ENCODE measurements at places on chromosomes 5 and 9.

- DNase-seq: peak; percentile 45
Observed at GRCh38 chr9:27528886-27529315, 713 bp downstream of the MOB3B start.

- no peak for DNase-seq
Observed at GRCh38 chr5:115586525-115587146, 15.6 kb downstream of the TICAM2 start.

DNA sequence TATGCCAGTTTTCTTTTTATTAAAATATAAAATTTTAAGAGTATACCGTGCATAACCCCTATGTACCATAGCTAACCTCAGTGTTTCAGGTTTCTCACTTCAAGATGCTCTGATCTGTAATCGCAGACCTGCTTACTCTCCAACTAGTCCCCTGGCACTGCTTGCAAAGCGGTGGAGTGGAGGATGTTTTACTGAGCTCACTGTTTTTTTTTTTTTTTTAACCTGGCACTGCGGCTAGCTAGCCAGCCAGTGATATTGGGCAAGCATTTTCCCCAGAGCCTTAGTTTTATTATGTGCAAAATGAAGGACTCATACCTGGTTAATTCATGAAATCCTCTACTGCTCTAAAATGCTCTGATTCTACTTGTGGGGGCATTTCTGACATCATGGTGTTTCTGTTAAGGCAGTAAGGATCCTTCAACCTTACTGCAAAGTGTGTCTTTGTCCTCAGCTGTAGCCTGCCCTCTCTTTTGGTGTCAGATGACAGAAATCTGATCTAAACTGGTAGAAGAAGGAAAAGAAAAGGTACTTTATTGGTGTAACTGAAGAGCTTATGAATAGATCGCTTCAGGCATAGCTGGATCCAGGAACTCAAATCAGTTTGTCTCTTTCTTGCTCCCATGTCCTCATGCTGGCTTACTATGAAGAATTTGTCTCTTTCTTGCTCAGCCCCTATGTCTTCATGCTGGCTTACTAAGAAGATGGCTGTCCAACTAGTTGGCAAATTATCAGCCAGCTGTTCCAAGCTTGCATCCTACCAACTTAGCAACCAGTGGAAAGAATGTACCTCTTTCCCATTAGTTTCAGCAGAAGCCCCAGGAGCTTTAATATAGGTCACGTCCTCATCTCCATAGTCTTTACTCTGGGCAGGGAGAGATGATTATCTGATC lies 59.8 kb downstream of the DOCK2 start:
- no peak for DNase-seq

DNA sequence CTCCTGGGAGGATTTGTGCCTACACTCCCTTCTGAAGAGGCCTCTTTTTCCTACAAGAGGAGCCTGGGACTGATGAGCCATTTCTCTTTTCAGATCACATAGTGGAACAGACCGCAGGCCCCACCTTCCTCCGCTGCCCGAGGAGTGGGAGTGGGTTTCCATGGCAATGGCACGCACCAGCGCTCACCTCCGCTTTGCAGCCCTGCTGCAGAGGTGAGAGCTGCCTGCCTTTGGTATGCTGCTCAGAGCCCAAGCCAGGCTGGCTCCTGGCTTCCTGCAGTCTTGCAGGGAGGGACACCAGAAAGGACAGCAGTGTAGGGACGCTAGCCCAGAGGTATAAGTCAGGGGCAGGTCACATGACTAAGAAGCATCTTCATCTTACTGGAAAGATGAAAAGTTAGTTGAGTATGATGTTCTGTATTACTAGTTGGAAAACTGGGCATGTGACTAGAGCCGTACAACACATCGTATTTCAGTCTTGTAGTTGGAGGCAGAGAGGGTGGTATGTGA lies 12.4 kb downstream of the PTTG1 start:
- DNase-seq: peak; percentile 10

DNA sequence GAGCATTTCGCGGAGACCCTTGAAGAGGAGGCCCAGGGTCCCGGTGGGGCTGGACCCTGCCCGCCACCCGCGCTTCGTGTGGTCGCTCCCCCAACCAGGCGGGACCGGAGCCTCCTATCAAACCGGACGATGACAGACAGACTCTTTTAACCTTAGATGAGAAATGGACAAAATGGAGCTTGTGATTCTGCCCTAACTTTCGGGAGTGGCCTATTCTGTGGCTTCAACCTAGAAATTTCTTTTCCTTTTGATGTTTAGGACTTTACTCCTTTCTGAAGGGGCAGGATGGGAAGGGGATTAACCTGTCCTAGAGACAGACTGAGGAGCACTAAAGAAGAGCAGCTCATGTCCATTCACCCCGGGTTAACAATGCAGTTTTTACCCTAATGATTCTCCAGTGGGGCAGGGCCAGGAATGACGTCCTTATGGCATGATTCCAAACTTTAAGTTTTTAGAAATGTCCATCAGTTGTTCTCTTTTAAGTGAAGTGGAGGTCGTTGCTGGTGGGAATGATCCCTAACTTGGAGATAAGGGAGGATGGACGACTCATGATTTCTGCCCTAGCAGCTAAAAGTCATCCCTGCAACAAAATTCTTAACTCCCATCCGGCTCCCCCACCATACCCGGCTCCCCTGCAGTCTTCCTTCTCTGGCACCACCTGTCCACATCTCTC lies 1.0 kb downstream of the NIPSNAP3A start:
- no peak for DNase-seq

DNA sequence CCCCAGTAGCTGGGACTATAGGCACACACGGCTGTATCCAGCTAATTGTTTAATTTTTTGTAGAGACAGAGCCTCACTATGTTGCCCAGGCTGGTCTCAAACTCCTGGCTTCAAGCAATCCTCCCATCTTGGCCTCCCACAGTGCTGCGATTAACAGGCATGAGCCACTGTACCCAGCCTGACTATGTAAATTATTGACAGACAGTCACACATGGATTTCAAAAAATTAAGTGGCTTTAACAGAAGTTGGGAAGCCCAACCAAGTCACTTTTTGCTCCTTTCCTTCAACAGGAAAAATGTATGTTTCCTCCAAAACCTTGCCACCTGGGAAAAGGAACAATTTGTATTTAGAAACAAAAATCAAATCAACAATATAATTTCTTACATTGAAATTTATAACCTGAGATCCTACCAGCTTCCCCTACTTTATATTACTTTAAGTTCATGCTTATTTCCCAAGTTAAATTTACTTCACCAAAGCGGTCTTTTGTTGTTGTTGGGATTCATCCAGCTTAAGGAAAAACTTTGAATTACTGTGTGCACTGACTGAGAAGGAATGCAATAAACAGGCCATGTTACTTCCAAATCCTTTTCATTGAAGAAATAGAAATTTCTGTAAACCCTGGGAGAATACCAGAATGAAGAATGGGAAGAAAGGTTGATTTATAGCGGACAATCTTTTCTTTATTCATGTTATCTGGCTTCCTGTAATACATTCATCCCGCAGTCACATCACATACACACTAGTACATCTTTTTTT lies 8.6 kb downstream of the PCA3 start:
- DNase-seq: no peak

DNA sequence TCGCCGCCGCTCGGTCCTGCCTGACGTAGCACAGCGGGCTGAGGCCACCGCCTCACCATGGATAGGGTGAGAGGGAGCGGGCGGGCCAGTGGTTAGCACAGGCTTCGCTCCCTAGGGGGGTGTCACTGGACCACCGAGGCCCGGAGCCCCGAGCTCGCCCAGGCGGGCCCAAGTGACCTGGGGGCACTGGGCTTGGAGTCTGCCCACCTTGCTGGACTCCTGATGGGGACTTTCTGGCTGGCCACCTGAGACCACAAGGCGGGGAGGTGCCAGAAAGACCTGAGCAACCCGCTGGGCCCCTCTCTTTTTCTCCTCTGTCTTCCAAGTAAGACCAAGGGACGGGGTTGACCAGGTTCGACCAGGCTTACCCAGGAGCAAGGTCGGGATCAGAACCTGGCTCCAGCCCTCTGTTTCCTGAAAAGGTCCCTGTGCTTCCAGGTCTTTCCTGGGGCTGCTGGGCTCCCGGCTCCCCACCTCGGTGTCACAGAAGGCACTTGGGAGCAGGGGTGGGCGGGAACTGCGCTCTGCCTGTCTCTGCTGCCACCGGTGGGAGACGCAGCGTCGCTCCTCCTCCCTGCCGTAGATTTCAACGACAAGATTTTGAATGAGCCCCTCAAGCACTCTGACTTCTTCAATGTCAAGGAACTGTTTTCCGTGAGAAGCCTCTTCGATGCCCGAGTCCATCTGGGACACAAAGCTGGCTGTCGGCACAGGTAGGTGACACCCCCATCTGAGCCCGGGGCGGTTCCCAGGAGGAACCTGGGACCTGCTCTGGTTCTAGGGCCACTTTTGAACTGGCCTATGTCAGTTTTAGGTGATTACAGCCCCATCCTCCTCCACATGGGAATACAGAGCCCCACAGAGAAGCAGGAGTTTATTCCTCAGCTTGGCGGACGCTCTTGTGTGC lies 1.0 kb downstream of the MRPS2 start:
- DNase-seq: peak; percentile 49

DNA sequence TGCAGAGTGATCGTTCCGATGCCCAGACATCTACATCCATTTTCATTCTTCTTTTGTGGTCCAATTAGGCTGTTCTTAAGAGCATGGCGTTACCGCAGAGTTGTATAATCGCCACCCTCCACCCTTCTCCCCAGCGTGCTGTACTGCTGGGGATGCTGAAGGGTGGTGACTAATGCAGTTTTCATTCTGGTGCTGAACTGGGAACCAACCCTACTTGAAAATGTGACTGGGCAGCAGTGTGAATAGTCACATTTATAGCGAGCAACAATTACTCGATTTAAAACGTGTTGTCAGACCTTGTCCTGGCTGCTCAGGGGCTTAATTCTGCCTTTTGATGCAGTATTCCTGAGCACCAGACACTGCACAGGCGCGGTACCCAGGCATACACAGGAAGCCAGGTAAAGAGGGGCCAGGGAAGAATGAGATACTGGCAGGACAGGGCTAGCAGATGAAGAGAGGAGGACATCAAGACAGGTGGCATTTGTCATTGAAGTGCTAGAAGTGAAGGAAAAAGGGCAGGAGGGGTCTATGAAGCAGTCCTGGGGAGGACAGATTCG lies 719 bp upstream of the ISCA1 start:
- no peak for DNase-seq

DNA sequence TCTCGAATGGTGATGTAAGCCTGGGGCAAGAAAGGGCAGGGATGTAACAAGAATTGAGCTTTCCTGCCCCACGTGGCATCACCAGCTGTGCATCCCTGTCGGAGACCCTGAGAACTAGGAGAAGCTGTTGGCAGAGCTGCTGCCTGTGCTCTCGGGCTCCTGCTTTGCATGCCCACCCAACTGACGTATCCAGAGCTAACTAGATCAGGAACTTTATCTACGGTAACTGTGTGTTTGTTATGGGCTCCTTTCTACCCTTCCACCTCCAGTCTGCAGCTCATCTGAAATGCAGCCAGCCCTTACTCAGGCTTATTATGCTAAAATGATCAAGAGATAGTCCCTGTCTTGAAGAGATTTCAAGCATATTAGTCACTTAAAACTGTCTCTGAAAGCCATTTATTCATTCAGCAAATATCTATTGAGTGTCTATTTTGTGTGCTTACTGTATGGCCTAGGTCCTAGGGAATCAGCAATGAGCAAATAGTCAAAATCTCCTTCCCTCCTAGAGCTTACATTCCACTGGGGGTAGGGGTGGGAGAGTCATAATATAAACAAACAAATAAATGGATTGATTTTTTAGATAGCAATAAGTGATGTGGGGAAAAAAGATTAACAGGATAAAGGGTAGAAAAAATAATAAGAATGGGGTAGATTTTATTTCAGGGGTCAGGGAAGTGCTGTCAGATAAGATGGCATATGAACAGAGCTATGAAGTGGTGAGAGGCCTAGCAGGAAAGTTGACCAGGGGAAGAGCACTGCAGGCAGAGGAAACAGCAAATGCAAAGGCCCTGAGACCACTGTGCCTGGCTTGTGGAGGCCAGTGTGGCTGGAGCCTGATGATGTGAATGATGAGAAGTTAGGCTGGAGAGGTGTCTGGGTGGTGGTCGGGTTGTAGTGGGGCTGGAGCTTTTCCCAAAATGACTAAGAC lies 118.2 kb downstream of the GALNT10 start:
- no peak for DNase-seq

- DNase-seq: no peak
Observed at GRCh38 chr9:130448035-130448624, 3.4 kb downstream of the ASS1 start.

GRCh38 chr9:135992486-135993408 lies 31.6 kb upstream of the UBAC1 start:
- DNase-seq: peak; percentile 20

DNA sequence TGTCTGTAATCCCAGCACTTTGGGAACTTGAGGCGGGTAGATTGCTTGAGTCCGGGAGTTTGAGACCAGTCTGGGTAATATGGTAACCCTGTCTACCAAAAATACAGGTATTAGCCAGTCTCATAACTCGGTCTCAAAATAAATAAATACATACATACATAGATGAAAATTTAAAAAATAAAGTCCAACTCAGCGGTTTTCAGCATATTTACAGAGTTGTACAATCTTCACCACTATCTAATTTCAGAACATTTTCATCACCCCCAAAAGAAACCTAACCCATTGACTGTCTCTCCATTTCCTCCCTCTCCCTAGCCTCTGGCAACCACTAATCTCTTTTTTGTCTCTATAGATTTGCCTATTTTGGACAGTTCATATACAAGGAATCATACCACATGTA lies 10.7 kb downstream of the RMND5B start:
- no peak for DNase-seq

DNA sequence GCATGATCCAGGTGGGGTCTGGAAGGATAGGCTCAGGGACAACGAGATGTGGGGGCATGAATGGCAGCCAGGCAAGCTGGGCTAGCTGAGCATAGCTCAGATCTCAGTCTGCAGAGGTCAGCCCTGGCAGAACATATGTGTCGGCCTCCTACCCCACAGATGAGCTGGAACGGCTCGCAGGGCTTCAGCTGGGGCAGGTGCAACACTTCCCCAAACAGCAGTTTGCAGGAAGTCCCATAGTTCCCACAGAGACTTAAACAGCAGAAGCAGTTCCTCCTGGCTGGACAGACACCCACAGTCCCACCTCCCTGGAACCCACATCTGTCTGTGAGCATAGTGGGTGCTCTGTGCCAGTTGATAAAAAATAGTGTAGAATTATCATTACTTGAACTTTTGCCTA lies 404.6 kb downstream of the GADD45G start:
- no peak for DNase-seq

DNA sequence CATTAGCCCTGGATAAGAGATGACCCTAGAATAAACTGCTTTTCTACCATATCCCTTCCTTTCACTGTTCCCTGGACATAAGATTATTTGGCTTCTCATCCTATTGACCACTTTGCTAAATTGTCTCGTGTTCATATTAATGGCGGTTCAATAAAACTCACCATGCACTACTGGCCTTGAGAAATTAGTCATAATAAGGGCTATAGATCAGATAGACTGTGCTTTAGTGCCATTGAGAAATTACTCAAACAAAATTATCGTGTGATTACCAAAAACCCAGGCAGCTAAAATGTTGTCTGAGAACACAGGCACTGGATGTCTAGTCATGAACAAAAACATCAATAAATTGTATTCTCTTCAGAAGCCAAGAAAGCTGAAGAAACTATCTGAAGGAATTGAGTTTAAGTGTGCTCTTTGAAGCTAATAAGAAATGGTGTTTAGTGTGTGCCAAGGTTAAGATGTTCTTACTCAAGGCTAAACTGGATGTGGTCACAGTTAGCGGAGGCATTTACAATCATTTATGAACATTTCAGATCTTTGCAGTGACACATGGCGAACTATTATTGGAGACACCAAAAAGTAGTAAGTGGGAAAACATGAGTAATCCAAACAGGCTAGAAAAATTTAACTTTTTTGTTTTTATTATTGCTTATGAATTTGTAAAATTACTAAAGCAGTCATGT lies 460.4 kb upstream of the RORB start:
- DNase-seq: no peak

GRCh38 chr9:126509718-126510117 lies 104.0 kb upstream of the LMX1B start:
- DNase-seq: no peak
